Activated CD4-positive, alpha-beta memory T cell treated with anti-CD3 and anti-CD28 coated beads, Interleukin-2, amount 10 ng/mL, durations not matched to agents 7 days and 5 days (primary cell): ENCODE measurements at places on chromosomes 5 and 9.

DNA sequence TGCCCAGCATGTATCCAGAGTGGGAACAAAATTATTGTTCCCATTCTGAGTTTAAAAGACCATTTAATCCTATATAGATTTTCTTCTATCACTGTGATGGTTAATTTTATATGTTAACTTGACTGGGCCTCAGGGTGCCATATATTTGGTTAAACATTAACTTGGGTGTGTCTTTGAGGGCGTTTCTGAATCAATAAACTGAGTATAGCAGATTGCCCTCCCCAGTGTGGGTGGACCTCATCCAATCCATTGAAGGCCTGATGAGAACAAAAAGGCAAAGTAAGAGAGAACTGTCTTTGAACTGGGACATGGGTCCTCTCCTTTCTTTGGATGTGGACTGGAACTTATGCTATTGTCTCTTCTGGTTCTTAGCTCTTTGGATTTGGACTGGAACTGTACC, 17.3 kb downstream of the RIOK2 start:
- H3K27me3 ChIP-seq = no peaks in the 10 kb centered on the region
- H3K4me1 ChIP-seq = peaks cover 26% of the 10 kb centered on the region
- DNase-seq = no peak
- peaks cover 45% of the 10 kb centered on the region for H3K36me3 ChIP-seq
- no peak overlapping the region for H3K4me3 ChIP-seq

DNA sequence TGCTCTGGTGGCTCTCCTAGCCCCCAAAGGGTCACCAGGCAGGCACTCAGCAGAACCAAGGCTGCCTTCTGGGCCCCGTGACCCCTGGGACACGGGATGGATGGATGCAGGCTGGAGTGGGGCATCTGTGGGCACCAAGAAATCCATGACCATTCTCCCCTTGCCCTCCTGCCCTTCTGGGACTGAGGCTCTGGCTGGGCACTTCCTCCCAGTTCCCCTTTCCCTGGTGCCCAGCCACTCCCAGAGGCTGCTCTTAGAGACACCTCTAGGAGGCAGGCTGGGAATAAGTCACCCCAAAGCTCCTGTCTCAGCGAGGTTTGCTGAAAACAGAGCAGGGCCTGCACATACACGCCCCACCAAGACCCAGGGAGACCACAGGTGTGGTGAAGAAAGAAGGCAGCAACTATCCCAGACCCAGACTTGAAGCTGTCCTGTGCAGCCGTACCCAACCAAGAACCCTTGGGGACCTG, 943 bp downstream of the STING1 start:
- H3K4me3 ChIP-seq = peak overlapping the region; percentile 96
- peaks cover 52% of the 10 kb centered on the region for H3K36me3 ChIP-seq
- no peak for DNase-seq
- H3K27ac ChIP-seq = peak overlapping the region; percentile 98
- peaks cover 51% of the 10 kb centered on the region for H3K4me1 ChIP-seq

GRCh38 chr5:163269624-163270023, 167.8 kb upstream of the CCNG1 start:
- no peaks in the 10 kb centered on the region for H3K4me1 ChIP-seq
- H3K27me3 ChIP-seq = no peaks in the 10 kb centered on the region
- H3K27ac ChIP-seq = no peak overlapping the region
- H3K4me3 ChIP-seq = no peak overlapping the region
- no peaks in the 10 kb centered on the region for H3K36me3 ChIP-seq

- H3K27ac ChIP-seq = no peak overlapping the region
- peaks cover 9% of the 10 kb centered on the region for H3K36me3 ChIP-seq
- no peak for DNase-seq
- H3K4me1 ChIP-seq = no peaks in the 10 kb centered on the region
- H3K27me3 ChIP-seq = no peaks in the 10 kb centered on the region
- H3K4me3 ChIP-seq = no peak overlapping the region
These were observed 15.0 kb downstream of the TBC1D2 start for GRCh38 chr9:98240475-98240874.

DNA sequence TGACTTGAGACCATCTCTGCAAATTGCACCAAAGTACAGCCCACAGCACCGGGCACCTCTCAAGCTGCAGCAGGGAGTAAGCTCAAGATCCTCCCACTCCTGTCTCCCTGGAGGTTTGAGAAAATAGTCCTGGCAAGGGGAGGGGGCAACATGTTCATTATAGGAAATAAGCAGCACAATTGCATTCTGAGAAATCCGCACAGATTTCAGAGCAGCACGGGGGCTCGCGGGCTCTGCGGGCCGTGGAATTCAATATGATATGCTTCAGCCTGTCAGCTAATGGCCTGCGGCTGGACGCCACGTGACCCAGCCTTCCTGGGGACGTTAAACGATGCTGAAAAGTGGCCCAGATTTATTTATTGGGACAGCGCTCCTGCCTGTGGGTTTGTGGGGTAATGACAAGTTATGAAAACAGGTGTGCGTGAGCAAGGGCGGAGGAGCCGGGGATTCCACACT, 156.4 kb downstream of the DAB2IP start:
- peaks cover 11% of the 10 kb centered on the region for H3K27me3 ChIP-seq
- no peaks in the 10 kb centered on the region for H3K36me3 ChIP-seq
